ENCODE measurements at places on chromosomes 1 and 21. TPM values are rescaled to one million over a fixed set of nuclear protein-coding genes. Genes with fewer than 3 reads are reported as not detected.
A peak's percentile ranks its signal among the peaks of the same experiment; 100 is the strongest.

GRCh38 chr21:41927727-41928409, 25.9 kb downstream of the C2CD2 start:
- peak; percentile 30 for DNase-seq

GRCh38 chr1:93743465-93743864, 61.8 kb upstream of the BCAR3 start:
- no peak for DNase-seq

- DNase-seq = no peak
Measured at GRCh38 chr1:46298387-46298786, 5.0 kb downstream of the LRRC41 start.

DNA sequence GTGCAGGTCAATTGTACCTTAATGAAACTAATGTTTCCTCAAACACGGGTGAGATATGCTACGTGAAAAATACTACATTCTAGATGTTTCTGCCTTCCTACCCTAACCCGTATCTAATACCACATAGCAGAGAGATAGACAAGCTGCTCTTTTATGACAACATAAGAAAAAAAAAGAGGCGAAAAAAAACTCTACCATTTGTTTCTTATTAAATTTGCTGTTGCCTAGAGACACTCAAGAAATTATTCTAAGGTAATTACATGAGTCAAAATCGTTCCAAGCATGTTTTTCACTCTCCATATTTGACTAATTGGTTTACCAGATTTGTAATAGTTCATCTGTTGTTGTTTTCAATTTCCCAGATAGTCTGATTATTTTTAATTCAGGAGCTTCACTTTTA, 27.4 kb downstream of the PALMD start:
- DNase-seq = no peak

- DNase-seq = no peak
Measured at GRCh38 chr1:62315387-62315786, 3.8 kb downstream of the KANK4 start.

GRCh38 chr1:21319447-21320407, 29.5 kb upstream of the ECE1 start:
- peak; percentile 69 for DNase-seq

DNA sequence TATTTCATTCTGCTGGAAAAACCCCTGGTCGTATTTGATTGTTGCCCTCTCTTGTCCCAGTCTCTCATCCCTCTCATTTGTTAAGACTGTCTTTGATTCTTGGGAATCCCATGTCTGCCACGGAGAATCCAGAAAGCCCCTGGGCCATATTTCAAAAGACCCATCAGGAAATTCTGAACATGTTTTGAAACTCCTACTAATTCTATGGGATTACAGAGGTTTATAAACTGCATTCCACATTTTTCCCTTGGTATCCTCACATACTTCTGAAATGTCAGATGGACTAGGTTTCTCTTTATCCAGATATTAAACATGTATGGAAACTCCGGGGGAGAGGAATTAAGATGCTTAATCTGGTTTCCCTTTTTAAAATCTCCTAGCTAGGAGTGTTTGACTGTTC, 80.0 kb downstream of the HUNK start:
- DNase-seq = no peak

- DNase-seq = peak; percentile 84
Measured at GRCh38 chr1:77687519-77687906, 5.1 kb upstream of the ZZZ3 start.

- peak; percentile 89 for DNase-seq
Measured at GRCh38 chr1:15152318-15153183, 996 bp upstream of the TMEM51 start.

DNA sequence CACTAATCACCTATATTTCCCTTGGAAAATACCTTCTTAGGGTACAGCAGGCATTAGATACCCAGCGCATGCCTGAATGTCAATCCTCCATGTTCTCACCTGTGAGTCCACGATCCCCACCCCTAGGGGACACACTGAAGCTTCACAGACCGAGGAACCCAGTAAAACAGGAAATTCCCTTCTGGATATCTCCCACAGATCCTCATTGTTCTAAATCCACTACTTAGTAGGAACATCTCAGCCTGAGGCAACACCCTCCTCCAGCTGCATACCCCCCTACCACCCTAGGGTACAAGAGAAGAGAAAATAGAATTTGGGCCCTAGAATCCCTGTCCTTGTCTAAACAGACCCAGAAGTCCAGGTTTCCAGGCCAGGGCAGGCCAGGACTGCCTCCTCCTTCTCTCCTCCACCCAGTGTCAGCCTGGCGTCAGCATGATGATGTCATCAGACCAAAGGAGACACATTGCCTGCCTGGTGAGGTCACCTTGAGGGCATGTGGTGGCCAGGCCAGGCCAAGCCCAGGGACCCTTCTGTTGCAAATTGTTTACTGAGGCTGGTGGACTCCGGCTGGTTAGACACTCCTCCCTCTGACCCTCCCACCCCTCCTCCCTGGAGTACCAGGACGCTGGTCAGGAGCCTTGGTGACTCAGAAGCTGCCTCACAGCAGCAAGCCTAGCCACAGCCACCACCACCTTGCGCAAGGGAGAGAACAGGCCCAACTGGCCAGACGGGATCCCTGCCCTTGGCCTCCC, 6.2 kb downstream of the NECTIN4 start:
- peak; percentile 54 for DNase-seq

GRCh38 chr1:54542120-54542961, 5.7 kb upstream of the ACOT11 start:
- peak; percentile 92 for DNase-seq

GRCh38 chr1:73097917-73098316, 815.6 kb upstream of the NEGR1 start:
- peak; percentile 16 for DNase-seq

GRCh38 chr1:209485167-209485566, 98.3 kb upstream of the CAMK1G start:
- no peak for DNase-seq

GRCh38 chr1:1207571-1207892, 1.1 kb upstream of the TNFRSF18 start:
- peak; percentile 68 for DNase-seq

DNA sequence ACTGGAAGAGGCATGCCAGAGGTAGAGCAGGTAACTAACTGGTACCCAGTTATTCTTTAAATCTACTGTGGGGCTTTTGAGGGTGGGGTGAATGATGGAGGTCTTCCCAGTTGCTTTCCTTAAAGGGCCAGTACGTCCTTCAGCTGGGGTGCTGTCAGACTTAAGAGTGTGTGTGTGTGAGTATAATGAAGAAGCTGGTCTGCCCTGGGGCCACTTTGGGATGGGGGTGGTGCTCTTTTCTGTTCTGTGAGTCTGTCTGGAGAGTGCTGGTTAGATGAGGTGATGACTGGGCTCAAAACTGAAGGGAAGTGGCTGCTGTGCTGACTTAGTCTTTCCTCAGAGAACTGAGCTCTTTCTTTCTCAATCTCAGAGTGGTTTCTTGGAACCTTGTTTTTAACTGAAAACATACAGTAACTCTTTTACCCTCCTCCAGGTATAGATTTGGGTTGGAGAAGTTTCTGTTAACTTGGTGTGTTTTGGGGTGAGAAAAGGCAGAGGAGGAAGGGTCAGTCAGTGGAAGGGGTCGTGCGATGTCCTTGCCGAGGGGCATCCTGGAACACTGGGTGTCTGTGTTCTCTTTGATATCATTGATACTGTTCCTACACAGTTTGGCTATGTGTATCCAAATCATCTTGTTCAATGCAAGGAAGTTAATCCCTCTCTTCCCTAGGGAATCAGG, 746 bp downstream of the MACF1 start:
- DNase-seq = no peak

DNA sequence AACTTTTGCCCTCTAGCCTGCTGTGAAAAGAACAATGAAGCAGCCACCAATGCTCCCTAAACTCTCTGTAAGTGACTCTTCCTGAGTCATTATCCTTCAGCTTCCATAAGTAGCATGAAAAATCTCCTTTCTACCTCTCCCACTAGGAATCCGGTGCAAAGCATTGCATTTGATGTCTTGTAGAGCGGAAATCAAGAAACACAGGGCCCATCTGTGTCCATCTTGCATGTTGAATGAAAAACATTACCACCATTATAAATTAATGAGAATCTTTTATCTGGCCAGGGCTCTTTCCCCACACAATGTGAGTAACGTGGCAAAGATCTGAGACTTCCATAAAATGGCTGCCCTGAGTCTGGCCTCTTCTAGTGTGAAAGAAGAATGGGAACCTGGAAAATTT, 324.4 kb downstream of the ADGRL2 start:
- no peak for DNase-seq

- DNase-seq = no peak
Measured at GRCh38 chr1:164671323-164671965, 112.5 kb downstream of the PBX1 start.

DNA sequence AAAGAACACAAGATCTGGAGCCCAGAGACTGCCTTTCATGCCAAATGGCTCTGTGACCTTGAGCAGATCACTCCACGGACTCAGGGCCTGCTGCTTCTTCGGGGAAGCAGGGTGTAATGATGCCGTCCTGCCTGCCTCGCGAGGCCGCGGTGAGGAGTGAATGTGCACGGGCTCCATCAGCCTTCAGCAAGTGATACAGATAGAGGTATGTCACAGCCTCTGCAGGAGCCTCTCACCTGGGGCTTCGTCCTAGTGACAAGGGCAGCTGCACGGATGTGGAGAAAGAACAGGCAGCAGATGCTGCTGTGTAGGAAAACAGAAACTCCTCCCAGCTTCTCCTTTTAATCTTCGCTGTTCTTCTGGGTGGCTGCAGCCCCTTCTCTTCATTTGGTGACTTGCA, 127.5 kb downstream of the KCNN3 start:
- DNase-seq = no peak

DNA sequence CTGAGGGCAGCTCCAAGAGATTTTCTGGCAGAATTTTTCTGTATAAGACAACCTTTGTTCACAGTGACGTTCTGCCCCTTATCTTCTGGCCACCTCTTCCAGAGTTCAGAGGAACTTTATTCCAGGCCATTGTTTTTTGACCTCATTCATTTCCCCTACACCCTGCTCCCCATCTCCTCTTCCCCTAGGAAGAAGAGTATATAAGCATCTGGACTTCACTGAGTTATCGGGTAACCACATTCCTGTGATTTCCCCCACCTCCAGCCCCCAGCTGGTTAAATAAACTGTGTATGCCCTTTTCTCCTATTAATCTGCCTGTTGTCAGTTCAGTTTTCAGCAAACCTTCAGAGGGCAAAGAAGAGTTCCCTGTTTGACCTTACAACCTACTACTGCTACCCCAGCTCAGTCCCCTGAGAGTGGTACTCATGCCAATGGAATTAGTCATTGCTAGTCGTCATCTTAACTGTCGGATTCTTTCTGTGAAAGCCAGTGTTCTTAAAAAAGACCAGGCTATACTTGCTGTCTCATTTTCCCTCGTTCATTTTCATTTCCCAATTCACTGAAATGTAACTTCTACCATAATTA, 14.3 kb upstream of the ALG14 start:
- peak; percentile 35 for DNase-seq

- DNase-seq = peak; percentile 56
Measured at GRCh38 chr21:44449473-44450363, 5.6 kb upstream of the LRRC3 start.

DNA sequence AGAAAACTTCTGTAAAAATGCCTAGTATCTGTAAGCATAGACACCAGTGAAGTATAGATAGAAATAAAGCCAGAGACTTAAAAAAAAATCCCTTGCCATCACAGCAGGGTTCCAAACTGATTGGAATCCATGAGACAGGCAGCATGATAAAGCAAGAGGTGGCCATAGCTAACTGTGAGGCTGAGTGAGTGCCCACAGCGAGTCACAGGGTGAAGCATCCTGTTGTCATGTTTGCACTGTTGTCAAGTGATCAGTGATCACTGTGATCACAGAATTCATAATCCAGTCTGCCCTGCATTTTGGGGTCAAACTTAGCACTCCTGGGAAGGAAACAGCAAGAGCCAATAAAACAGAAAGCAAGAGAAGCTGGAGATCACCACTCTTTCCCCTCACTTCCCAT, 33.3 kb downstream of the LRRC8B start:
- DNase-seq = no peak

GRCh38 chr1:115911294-115911693, 65.0 kb upstream of the SLC22A15 start:
- DNase-seq = no peak

- no peak for DNase-seq
Measured at GRCh38 chr21:42189431-42189830, 29.5 kb upstream of the ABCG1 start.

DNA sequence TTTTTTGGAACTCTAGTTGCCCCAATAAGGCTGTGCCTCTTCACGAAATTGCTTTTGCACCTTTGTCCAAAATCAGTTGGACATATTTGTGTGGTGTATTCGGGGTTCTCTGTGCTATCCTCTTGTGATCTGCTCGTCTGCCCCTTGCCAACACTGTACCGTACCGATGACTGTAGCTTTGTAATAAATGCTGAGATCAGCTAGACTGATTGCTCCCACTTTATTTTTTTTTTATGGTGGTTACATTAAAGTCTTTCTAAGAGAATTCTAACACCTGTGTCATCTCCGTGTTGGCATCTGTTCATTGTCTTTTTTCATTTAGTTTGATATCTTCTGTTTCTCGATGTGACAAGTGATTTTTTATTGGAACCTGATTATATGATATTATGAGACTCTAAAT, 94.1 kb downstream of the ADARB1 start:
- DNase-seq = no peak

GRCh38 chr1:38700077-38700470, 159.5 kb downstream of the RRAGC start:
- DNase-seq = no peak

DNA sequence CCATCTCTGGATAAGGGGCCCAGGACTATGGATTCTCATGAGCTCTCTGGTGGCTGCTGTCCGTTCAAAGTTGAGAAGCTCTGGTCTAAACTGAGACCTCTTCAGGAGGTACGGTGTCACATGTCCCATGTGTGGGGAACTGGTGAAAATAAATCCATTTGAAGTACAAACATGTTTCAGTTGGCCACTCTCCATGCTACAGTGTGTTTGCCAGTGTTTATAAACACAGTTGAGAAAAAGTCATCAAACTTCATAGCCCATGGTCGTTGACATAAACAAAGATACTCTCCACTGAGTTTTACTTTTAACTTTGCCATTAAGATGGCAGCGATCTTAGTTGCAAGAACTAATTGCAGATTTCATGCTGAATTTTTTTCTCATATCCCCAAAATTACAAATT, 72.8 kb downstream of the PSMG1 start:
- no peak for DNase-seq

The PROK1 gene
- not detected for total RNA-seq

The FAM43B gene
- 6.1 TPM for total RNA-seq

The ITGB2 gene
- 1.4 TPM for total RNA-seq

The CTSS gene
- total RNA-seq = not detected

The PER3 gene
- total RNA-seq = 2.8 TPM

The TNNI3K gene
- not detected for total RNA-seq

The UBASH3A gene
- not detected for total RNA-seq

The PGBD2 gene
- 3.6 TPM for total RNA-seq

The PPIH gene
- total RNA-seq = 81.8 TPM

The C1orf116 gene
- 0.55 TPM for total RNA-seq

The FAAP20 gene
- total RNA-seq = 60.5 TPM
